ENCODE measurements at places on chromosomes 3 and 15.

GRCh38 chr3:70387889-70388288, 75.5 kb upstream of the MDFIC2 start:
- DNase-seq = no peak

DNA sequence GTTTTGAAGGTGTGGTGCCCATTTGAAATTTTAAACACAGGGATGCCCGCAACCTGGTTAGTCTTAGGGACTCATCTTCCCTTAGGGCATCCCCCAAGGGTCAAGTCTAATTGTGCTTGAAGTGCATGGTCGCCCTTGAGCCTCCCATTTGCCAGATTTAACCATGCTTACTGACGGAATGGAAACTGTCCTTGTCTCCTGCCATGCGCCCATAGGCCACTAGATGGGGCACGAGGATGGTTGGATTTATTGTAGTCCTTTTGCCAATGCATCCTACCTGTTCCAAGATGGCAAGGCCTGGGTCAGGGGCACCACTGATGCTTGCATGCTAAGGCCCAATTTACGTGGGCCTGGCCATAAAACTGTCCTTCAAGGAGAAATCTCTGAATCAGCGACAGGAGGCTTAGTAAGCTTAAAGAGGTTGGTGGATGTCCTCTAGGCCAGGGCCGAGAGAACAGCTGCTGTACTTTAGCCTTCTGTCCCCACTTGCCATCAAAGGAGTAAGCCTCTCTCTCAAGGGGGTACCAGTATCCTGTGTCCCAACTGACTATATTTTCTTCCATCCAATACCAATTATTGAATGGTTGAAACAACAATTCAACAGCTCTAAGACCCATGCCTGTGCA, 355.4 kb downstream of the OTOL1 start:
- no peak for DNase-seq

DNA sequence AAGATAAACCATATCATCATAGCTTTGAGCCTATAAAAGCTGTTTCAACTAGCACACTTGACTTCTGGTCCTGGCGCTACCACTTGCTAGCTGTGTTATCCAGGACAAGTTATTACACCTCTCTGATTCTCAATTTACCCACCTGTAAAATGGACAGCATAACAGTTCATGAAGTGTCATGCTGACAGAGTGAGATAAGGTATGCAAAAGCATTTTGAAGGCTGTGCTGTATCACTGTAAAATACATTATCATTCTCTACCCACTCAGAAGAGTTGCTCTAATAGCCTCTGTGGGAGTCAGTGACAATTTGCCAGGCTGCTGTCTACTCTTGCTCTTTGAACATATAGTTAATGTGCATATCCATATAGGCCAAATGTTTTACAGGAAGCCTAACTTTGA, 93.0 kb downstream of the SSR3 start:
- no peak for DNase-seq

- DNase-seq = no peak
Observed at GRCh38 chr3:128054367-128054766, 2.1 kb downstream of the SEC61A1 start.

GRCh38 chr3:125280668-125281361, 68.3 kb upstream of the SLC12A8 start:
- no peak for DNase-seq

DNA sequence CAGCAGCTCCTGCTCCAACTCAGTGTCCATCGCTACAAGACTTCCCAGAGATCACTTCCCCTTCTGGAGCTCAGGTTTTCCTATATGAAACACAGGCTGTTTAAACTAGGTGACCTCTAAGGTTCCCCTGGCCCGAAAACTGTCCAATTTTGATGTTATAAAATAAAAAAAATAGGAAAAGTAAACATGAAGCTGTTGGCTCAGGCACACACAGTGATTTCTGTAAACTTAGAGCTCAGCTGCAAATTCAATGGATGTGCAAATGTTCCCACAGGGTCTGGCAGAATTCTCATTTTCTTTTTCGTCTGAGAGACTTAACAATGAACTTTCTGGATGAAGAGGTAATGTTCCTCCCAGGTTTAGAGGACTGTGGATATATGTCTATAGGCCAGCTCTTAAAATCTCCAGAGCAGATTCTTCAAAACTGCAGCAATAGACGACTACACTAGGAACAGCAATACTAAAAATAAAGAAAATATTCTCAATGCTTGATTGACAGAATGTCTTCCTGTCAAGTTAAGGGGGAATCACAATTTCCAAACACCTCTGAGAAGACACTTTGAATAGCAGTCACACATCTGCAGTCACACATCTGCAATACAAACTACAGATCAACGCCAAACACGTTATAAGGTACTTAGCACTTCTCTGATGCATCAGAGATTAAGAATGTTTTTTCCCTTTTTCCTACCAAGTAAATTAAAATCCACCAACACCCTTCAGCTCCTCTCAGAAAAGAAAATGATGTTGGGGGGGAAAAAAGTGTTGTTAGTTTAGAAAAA, 2.8 kb downstream of the NUP210 start:
- DNase-seq = no peak

DNA sequence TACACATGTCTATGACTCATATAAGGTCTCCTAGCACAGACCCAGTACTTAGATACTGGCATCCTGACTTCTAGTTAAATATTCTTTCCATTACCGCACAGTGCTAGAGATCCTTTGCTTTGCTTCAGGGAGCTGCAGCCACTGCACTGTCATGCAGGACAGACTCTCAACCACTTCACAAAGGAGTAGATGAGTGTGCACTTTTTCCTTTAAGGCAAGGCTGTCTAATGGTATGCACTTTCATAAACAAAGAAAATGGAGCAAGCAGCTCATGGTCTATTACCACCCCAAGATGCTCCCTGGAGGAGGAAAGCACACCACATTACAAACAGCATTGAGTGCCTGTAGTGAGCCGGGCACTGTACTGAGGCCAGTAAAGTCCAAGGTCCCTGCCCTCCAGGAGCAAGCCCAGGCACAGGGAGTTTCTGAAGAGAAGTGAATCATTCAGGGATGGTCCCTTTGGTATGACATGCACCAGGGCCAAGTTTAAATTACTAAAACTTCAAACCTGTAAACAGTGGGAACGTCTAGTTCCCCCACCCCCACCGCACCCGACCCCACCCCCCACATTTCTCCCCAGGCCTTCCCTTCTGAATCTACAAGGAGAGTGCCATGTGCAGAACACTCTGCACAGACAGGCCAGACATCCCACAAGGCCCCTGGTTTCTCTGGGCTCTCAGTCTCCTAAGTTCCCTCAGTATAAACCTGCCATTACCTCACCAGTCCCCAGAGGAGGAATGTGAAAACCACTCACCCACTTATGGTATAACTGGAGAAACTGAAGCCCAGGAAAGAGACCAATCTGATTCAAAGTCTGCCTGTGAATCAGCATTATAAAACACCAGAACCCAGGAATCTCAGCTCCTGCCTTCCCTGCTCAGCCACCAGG, 107.8 kb upstream of the BCL6 start:
- DNase-seq = no peak

DNA sequence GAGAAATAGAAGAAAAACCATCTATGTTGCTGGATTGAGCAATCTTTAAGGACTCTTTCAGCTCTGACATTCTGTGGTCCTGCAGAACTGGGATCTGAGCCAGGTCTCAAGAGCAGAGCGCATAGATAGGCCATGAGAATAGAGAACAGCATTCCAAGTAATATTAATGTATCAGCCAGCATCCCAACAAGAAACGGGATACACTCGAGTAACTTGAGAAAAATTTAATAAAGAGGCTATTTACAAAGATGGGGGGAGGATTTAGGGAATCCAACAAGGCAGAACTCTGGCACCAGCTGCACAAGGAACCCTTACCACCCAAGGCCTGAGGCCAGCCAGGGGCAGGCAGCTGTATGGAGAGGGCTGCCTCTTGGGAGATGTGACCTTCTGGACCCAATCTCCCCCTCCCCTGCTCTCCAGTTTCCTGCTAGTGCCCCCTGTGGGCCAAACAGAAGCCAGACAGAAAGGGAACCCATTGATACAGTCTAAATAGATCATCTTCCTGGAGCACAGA, 8.2 kb downstream of the TMOD2 start:
- DNase-seq = no peak

DNA sequence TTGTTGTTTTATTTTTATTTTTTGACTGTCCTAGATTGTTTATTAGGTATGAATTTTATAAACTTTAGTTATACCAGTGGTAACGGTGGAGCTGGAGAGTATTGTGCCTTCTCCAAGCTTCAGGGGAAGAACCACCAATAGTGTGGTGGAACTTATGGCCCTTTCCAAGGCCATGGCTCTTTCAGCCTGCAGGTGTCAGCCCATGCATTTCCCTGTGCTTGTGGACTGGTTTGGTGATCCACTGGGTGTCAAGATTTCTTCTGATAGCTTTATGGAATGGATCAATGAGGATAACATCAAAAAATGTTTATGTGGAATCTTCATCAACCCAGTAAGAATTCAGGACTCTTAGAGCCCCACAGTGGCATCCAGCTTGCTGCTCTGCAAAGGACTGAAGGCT, 19.2 kb upstream of the SCAMP5 start:
- no peak for DNase-seq

DNA sequence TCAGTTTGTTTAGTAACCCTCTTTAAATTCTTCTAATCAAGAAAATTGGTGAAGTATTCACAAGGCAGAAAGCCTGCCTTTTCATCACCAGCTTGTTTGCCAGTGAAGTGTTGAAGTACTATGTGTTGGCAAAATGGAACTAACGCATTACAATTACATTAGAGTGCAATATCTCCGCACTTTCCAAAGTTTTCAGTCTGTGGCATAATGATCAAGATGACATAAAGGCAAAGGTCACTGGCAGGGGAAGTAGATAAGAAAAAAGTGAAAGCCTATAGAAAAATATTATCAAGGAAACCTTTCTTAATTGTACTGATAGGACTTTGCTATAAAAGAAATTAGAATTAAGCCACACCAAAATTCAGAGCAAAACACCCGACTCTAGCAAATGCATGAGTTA, 25.0 kb upstream of the TM4SF1 start:
- DNase-seq = no peak

DNA sequence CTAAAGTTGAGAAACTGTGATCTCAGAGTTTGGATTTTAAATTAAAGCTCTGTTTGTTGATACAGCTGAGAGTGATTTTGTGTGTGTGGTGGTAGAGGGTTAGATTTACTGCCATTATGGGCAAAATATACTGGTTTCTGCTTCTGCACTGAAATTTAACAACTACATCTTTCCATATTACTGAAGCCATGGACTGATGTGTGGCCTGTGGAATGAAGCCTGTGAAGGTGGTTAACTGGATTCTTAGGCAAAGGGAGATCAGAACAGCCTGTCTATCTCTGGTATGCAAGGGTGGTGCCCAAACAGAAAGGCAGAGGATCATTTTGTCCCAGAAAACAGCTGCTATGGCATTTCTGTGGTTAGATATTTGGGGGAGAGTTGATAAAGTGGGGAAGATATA, 297.3 kb upstream of the THBS1 start:
- no peak for DNase-seq

DNA sequence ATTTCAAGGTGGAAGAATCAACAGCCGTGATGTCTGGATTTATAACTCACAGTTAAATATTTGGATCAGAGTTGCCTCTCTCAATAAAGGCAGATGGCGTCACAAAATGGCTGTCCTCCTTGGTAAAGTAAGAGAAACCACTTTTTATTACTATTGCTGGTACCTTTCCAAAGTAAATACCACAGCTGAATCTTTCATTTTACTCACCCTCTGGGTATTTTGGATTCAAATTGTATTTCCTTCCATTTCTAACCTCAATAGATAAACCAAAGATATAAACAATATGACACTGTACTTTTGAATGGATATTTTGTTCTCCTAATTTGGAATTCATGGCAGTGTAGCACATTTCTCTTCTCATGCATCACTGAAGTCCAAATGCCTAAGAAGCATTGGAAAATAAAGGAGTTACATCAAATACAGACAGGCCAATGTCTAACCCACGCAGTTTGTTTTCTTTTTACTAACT, 29.5 kb downstream of the KLHL24 start:
- DNase-seq = no peak

DNA sequence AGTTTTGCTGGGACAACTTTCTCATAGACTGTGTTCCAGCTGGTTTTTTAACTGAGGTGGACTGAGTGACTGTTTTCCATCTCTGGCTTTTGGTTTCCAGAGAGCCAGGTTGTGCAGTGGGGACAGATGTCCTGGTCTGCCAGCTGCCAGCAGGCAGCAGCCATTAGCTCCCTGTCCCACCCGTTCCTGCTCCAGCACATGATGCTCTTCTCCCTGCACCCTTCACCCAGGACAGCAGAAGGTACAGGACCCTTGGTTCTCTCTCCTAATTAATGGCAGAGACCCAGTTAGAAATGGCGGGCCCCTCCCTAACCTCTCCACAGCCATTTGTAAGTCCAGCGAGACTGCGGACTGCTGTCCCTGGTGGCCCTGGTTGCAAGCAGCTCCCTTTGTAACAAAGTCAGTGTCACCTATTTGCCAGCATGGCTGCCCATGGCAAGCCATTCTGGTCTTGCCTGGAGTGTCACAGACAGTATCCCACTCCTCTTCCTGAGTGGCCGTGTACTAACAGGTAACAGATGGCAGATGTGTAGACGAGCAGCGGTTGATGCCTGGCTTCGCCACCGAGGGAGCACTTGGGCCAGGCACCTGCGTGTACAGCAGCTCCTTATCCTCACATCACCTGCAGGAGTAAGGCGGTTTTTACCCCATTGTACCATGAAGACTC, 148.3 kb downstream of the DNAJB8 start:
- DNase-seq = no peak

- no peak for DNase-seq
Observed at GRCh38 chr3:165159760-165160421, 36.3 kb downstream of the SLITRK3 start.

DNA sequence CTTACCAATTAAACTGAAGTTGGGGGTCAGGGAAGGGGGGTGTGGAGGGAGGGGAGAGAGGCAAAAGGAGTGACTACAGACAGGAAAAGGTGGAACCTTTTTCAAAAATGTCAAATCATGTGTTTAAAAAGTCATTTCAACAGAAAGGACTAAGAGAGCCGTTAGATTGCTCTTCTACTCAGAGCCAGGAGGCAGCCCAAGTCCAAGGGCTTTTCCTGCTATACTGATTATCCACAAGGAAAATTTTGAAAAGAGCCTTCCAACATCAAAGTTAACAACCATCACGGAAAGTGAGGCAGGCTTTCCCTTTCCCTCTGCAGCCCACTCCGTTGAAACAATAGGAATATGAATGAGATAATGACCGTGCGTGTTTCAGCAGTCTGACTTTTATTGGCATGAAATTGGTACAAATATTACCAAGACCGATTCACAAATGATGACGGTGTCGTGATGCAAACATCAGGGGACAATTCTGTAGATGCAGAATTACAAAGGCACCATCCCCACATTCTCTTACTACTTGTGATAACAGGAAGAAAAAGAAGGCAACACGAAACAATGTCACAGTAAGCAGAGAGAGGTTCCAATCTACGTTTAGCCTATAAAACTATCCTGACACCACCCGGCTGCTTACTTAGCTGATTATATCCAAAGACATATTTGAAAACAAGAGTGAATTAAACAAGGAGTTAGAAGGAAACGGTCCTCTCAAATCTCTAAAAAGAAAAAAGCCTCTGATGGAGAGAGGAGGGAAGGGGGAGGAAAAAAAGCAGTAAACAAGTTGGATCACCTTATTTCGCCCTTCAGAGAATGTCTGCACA, 453.7 kb downstream of the FOXP1 start:
- DNase-seq = no peak
